ENCODE measurements at places on chromosomes 5 and 9.

DNA sequence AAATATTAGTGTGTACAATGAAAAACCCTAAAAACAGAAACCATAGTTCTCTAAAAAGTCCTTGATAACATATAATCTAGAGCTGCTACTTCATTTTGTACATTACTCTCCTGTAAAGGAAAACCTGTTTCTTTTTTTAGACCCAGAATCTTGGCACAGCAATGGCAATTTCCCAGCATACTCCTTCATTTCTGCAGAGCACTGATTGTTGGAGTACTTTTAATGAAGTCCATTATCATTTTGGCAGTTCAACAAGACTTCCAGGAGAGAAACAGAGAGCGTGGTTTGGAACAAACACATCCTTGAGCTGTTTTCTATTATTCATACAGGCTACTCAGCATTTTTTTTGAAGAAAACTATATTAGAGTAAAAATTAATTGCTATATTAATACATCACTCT lies 22.7 kb upstream of the MROH2B start:
- no peak for DNase-seq

DNA sequence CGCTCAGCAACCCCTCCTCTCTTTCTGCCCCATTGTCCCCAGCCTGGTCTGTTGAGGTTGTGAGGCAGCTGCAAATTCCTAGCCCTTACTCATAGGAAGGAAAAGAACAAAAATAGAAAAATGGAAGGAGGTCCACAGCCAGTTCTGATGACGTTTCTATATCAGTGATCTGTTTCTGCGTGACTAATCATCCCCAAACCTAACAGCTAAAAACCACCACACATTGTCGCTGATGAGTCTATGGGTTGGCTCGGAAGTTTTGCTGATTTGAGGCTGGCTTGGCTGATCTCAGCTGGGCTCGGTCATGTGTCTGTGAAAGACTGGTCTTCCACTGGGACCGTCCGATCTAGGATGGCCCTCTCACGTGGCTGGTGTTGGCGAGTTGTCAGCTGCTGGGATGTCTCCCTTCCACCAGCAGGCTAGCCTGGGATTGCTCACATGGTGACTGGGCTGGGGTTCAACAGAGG lies 200.6 kb upstream of the ZNF618 start:
- DNase-seq: peak; percentile 96

GRCh38 chr5:145848854-145849253 lies 13.7 kb upstream of the PRELID2 start:
- peak; percentile 53 for DNase-seq

DNA sequence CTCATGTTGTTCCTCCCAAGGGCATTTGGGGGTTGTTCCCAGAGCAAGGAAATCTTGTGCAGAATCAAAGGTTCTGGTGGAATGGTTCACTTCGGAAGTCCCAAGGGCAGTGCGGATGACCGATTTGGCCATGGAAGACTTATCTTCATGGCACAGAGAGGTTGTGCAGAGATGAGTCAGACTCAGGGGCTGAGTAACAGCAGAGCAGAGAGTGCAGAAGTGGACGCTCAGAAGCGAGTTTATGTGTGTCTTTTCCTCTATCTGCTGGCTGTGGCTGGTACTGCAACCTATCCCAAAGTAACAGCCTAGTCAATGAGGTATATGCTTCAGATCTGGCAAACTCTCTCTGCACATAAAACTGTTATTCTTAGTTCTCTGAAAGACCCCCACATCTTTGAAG lies 118.1 kb downstream of the DPYSL3 start:
- peak; percentile 79 for DNase-seq

GRCh38 chr9:127049044-127049443 lies 73.4 kb downstream of the ANGPTL2 start:
- DNase-seq: peak; percentile 90

- DNase-seq: no peak
Measured at GRCh38 chr9:98896632-98897031, 47.1 kb upstream of the COL15A1 start.

DNA sequence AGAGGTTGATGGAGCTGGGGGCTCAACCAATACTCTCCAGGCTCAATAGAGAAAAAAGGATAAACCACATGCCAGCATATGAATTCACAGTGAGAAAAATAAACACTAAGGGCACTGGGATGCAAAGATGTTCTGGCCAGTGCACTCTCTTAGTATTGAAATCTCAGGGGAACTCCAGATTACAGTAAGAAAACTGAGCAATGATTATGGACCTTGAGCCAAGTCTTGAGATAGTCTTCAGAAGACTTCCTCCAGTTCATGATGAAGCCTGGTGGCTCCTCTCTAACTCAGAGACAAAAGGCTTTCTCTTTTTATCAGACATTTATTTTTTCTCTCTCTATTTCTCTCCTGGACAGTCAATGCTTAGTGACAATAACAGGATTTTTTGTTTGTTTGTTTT lies 139.8 kb upstream of the SPEF2 start:
- DNase-seq: no peak

GRCh38 chr9:114549697-114550330 lies 37.8 kb upstream of the ATP6V1G1 start:
- peak; percentile 46 for DNase-seq

GRCh38 chr5:57119031-57119430 lies 54.8 kb upstream of the GPBP1 start:
- no peak for DNase-seq

GRCh38 chr9:12753931-12754330 lies 20.9 kb upstream of the LURAP1L start:
- DNase-seq: no peak
